Activated CD4-positive, alpha-beta T cell treated with anti-CD3 and anti-CD28 coated beads for 36 hours (primary cell): ENCODE measurements at places on chromosomes 11 and 22. TPM values are rescaled to one million over a fixed set of nuclear protein-coding genes. Genes with fewer than 3 reads are reported as not detected.

GRCh38 chr22:36331306-36331911 lies 56.4 kb downstream of the MYH9 start:
- peak overlapping the region; percentile 77 for H3K4me3 ChIP-seq
- H3K4me1 ChIP-seq, result peaks cover 95% of the 10 kb centered on the region
- DNase-seq, result peak; percentile 88
- peaks cover 94% of the 10 kb centered on the region for H3K36me3 ChIP-seq

GRCh38 chr11:68938816-68939582 lies 35.3 kb downstream of the IGHMBP2 start:
- no peak overlapping the region for H3K4me3 ChIP-seq
- no peak for DNase-seq
- H3K27ac ChIP-seq, result no peak overlapping the region
- peaks cover 11% of the 10 kb centered on the region for H3K36me3 ChIP-seq
- H3K27me3 ChIP-seq, result no peaks in the 10 kb centered on the region
- no peaks in the 10 kb centered on the region for H3K4me1 ChIP-seq

Gene MS4A1
- not detected for total RNA-seq

- H3K4me1 ChIP-seq, result peaks cover 73% of the 10 kb centered on the region
- H3K4me3 ChIP-seq, result no peak overlapping the region
- H3K36me3 ChIP-seq, result peaks cover 17% of the 10 kb centered on the region
- no peak overlapping the region for H3K27ac ChIP-seq
- no peaks in the 10 kb centered on the region for H3K27me3 ChIP-seq
These were observed 21.2 kb downstream of the RSF1 start for GRCh38 chr11:77799338-77799737.
